NCI-H2107 (cell line): ENCODE measurements at places on chromosomes 2 and 18.
A peak's percentile ranks its signal among the peaks of the same experiment; 100 is the strongest.

DNA sequence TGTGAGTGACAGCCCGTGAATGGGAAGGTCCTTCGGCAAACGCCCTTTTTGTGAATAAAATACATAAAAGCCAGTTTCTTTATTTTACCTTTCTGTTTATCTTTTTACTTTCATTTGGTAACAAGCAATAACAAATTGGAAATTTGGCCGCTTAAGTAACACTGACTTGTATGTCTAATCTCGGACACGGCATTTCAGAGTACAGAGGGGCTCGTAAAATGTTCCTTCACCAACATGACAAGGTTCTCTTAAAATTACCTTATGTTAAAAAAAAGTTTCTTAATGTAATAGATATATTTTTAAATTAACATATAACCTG is 558 bp upstream of the NEMP2 start:
- no peak for DNase-seq

- no peak for DNase-seq
These were observed 56.7 kb upstream of the GLI2 start for GRCh38 chr2:120678926-120679325.

- DNase-seq, result no peak
These were observed 5.7 kb upstream of the WIPF1 start for GRCh38 chr2:174603280-174603679.

- no peak for DNase-seq
These were observed 5.1 kb downstream of the ACTG2 start for GRCh38 chr2:73897934-73898333.

- DNase-seq, result peak; percentile 16
These were observed 6.1 kb upstream of the SERPINB8 start for GRCh38 chr18:63963615-63964256.

GRCh38 chr18:10124967-10125366 is 211.2 kb downstream of the VAPA start:
- no peak for DNase-seq

DNA sequence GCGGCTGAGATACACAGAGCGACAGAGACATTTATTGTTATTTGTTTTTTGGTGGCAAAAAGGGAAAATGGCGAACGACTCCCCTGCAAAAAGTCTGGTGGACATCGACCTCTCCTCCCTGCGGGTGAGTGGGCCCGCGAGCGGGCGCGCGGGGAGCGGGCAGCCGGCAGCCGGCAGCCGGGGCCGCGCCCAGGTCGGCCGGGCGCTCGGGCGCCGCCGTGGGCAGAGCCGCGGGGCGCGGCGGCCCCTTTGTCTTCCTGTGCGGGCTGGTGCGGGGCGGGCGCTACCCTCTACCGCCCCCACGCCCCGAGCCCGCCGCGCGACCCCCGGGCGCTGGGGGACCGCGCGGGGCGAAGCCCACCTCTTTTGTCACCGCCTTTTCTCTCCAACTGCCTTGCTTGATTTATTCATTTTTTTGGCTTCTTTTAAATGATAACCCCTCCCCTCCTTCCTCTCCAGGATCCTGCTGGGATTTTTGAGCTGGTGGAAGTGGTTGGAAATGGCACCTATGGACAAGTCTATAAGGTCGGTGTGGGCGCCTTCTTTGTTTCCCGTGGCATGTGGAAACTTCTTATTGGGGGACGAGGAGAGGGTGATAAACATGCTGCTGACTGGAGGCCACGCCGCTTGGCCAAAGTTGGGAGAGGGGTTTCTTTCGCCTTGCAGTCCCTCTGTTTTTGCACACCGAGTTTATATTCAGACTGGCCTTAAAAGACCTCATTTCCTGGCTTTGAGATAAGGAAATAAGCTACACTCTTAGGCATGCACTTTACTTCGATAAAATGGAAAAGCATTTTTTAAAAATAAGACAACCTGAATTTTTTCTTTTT is 722 bp downstream of the MAP4K4 start:
- DNase-seq, result no peak

DNA sequence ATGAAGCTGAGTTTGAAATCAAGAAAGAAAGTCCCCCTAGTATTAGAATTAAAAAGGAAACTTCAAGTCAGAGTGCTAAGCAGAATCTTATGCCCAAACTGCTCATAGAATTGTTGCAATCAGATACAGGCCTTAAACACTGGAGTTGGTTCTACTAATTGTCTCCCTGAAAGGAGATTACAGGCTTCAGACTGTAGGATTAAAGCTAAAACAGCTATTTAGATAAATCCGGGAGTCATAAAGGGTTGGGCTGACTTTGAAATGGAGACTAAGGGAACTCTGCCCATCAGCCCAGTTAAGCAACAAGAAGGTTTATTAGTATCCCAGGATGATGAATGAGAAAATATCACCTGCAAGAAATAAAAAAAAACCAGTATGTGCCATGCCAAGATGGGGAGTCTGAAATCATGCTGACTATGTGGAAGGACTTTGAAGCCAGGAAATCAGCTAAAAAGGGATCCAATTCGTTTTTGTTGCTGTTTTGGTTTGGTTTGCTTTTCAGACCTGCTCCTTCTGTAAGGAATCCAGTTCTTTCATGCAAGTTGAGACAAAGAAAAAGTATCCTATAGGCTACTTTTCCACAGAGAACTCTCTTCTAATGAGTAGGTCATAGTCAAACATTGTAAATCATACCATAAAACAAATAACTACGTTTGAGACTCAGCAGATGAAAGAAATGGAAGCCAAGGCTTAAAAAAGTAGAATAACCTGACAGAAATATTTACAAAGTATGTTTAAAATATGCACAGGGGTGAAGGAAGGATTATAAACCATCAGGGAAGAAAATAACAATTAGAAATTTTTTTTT is 37.6 kb upstream of the MSTN start:
- no peak for DNase-seq

DNA sequence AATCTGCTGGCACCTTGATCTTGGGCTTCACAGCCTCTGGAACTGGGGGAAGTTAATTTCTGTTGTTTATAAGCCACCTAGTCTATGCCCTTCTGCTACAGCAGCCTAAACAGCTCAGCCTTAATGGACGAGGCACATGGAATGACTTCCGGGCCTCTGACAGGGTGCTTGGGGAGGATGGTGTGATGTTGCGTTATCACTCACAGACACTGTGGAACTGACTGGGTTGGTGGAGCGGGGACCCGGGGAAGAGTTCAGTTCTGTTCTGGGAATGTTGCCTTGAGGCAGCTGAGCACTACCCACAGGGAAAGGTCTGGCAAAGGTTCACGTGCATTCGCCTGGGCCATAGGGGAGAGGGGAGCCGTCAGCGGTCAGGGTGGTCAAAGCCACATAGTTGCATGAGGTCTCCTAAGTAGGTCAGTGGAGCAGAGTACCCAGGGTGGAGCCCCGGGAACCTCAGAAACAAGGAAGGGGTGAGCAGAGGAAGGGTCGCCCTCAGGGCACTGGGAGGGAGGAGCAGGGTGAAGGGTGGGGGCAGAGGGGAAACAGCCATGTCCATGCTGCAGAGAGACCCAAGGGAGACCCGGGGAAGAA is 36.2 kb downstream of the LRRFIP1 start:
- no peak for DNase-seq

DNA sequence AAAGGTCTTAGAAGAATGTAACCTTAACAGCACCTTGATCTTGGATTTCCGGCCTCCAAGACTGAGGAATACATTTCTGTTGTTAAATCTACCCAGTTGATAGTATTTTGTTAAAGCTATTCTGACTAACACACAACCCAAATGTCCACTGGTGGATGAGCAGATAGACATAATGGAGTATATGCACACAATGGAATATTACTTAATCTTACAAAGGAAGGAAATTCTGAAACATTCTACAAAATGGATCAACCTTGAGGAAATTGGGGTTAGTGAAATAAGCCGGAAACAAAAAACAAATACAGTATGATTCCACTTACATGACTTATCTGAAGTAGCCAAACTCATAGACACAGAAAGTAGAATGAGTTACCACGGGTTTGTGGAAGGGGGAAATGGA is 168.7 kb downstream of the ZNF804A start:
- DNase-seq, result no peak

- no peak for DNase-seq
These were observed 58.8 kb upstream of the SLC38A11 start for GRCh38 chr2:165013944-165014619.

DNA sequence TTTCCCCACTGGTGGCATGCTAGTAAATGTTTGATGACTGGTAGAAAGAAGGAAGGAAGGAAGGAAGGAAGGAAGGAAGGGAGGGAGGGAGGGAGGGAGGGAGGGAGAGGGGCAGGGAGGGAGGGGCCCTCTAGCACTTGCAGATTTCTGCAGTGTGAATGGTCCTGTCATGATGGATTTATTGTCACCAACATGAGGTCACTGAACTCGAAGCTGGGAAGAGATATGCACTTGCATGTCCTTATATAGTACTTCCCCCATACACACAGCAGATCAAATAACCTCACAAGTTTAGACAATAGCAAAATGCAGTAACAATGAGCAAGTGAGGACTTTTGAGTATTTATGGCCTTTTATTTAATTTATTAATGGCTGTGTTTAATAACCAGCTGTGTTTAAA is 44.5 kb upstream of the CXCR4 start:
- no peak for DNase-seq

- DNase-seq, result no peak
These were observed 15.5 kb upstream of the SIX2 start for GRCh38 chr2:45024600-45025291.

DNA sequence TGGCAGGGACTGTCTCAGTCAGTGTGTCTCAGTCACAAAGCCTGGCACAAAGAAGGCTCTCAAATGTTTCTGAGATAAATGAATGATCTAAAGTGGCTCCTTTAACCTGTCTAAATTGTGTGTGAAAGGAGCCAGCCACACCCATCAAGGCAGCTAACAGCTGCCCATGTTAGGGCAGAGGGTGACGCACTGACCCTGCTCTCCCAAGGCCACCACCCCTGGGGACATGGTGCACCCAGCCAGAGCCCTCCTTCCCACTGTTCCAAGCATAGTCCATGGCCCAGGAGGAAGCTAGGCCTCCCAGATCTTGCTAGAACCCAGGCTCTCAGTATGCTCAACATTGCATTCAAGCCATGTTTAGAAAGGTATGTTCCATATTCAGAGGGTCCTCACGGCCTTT is 100.3 kb downstream of the KLHL29 start:
- DNase-seq, result no peak

DNA sequence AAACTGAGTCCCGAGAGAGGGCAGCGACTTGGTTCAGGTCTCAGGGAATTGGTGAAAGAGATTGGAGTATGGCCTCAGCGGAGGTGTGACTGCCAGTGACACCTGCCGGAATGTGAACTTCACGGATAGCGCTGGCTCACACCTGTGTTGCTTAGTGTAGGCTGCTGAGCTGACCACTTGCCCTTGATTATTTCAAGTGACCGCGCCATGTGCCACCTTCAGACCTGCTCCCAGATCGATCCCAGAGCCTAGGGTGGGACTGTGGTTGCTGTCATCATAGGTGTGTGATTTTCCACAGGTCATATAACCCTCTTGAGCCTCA is 134.8 kb downstream of the GLI2 start:
- no peak for DNase-seq

GRCh38 chr2:40169430-40169829 is 282.5 kb downstream of the SLC8A1 start:
- DNase-seq, result no peak

- DNase-seq, result no peak
These were observed 3.9 kb downstream of the ASIC4 start for GRCh38 chr2:219517954-219518778.

- no peak for DNase-seq
These were observed 462.1 kb downstream of the ERBB4 start for GRCh38 chr2:212076456-212076855.

- peak; percentile 66 for DNase-seq
These were observed 48.6 kb downstream of the RPIA start for GRCh38 chr2:88739985-88740600.

DNA sequence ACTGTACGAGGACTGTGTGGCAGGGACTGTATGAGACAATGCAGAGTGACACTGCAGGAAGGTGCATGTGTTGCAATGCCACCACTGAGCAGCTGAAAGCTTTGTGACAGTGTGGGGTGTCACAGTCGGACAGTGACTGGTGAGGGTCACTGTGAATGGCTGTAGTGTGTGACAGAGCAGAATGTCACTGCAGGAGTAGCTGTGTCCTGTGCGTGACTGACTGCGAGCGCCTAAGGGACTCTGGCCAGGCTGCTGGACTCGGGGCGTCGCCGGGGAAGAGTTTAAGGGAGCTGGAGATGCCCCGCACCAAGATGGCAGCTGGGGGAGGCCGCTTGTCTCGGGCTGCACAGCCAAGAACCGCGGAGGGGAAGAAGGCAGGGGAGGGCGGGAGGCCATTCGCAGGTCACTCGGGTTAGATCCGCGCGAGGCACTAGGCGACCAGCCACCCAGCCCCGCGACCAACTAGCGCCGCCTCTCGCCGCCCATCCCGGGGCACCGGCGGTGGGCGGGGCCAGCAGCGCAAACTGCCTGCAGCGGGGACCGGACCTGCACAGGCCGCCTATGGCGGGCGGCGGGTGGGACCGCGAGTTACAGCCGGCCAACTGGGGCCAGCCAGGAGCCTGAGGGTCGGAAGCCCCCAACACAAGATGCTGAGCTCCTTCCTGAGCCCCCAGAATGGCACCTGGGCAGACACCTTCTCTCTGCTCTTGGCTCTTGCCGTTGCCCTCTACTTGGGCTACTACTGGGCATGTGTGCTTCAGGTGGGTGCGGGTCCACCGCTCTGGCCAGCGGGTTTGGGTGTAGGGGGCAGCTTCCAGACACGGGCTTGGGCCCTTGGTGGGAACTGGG is at the start of gene ABHD1:
TSS of gene ABHD1 (plus strand) at position 514 of the 849 bp plus-strand sequence. CDS start at position 648, 134 bp downstream.
- DNase-seq, result no peak

DNA sequence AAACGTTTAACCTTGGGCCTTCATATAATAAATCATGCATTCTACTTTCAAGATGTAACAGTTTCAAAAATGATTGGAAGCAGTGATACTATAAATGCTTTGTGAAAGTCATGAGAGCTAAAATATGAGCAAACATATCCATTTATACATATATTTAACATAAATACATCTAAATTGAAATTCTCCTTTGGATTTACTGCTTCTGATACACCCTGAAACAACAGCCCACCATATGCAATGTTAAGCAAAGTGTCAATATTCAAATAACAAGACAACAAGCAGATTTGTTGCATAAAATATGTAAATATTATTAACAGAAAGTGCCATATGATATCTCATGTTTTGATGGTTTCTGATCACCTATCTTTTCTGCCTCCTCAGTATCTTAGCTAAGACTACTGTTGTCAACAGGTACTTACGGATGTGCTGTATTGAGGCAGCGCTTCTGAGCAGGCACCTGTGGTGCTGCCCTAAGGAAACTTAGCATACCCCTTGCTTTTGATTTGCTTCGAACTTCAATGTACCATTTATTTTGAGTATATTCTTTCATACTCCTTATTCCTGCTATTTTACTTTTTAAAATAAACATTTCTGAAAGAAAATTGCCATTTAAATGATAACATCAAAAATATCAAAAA is 6.1 kb downstream of the FIGN start:
- DNase-seq, result no peak

- DNase-seq, result no peak
These were observed 518.8 kb downstream of the LRP1B start for GRCh38 chr2:141611981-141612380.
